Karpas-422 (cell line): ENCODE measurements at places on chromosomes 5 and 9. TPM values are rescaled to one million over a fixed set of nuclear protein-coding genes. Genes with fewer than 3 reads are reported as not detected.
A peak's percentile ranks its signal among the peaks of the same experiment; 100 is the strongest.

DNA sequence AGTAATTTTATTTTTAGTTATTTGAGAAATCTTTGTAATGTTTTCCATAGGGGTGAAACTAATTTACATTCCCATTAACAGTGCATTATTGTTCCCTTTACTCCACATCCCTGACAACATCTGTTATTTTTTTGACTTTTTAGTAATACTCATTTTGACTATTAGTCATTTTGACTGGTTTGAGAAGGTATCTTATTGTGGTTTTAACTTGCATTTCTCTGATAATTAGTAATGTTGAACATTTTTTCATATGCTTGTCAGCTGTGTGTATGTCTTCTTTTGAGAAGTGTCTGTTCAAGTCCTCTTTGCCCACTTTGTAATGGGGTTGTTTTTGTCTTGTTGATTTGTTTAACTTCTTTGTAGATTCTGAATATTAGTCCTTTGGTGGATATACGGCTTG lies 27.5 kb downstream of the CCDC152 start:
- DNase-seq: no peak

- no peak for DNase-seq
These were observed 39.8 kb downstream of the WDR41 start for GRCh38 chr5:77452351-77452750.

- peak; percentile 66 for DNase-seq
These were observed 684 bp downstream of the DNAJA1 start for GRCh38 chr9:33025572-33026342.

GRCh38 chr5:133423618-133424282 lies 188.6 kb downstream of the FSTL4 start:
- DNase-seq: peak; percentile 89

Gene CCNJL
- not detected in 2 replicates for total RNA-seq
